Suppressor macrophage (primary cell): ENCODE measurements at places on chromosomes 11 and 22.

GRCh38 chr11:59849129-59849528 is 3.8 kb upstream of the CBLIF start:
- DNase-seq, result peak; percentile 47

- DNase-seq, result peak; percentile 84
Measured at GRCh38 chr11:69010361-69010891, 2.6 kb downstream of the MRGPRF start.

GRCh38 chr11:73940801-73941570 is 9.8 kb upstream of the DNAJB13 start:
- no peak for DNase-seq

GRCh38 chr11:4577761-4578160 is 3.8 kb upstream of the OR52I2 start:
- DNase-seq, result no peak

- no peak for DNase-seq
Measured at GRCh38 chr11:9075556-9075955, 15.8 kb downstream of the SCUBE2 start.

- DNase-seq, result no peak
Measured at GRCh38 chr11:30735946-30736345, 149.8 kb upstream of the MPPED2 start.

GRCh38 chr11:64865286-64866172 is 12.9 kb downstream of the EHD1 start:
- peak; percentile 77 for DNase-seq

DNA sequence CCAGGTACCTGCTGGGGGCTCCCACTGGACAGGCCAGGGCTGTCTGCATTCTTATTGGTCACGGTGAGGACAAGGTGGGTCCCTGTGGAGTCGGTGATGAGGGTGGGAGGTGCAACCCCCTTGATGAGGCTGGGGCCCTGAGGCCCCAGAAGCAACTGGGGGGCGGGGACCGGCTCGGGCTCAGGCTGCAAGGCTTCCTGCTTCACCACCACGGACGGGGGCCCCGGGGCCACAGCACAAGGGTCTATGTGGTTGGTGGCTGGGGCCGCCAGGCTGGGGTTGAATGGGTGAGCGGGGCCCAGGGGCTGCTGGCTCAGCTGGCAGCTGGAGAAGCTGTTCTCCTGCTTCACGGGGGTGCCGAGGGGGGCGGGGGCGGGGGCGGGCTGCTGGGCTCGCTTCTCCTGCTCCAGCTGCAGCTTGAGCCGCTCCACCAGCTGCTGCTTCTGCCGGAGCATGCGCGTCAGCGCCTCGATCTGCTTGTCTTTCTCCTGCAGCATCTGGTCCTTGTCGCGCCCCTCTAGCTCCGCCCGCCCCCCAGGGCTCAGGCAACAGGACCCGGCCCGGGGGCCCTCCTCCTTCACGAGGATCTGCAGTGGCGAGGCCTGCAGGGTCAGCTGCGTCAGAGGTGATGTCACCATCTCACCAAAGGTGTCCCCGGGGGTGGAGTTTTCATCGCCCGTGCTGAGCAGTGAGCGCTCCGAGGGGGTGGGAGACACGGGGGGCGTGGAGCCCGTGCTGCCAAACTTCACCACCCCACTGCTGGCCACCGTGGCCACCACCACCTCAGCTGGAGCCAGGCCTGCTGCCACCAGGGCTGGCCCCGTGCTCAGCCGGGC is 48.2 kb downstream of the SGSM3 start:
- DNase-seq, result no peak

DNA sequence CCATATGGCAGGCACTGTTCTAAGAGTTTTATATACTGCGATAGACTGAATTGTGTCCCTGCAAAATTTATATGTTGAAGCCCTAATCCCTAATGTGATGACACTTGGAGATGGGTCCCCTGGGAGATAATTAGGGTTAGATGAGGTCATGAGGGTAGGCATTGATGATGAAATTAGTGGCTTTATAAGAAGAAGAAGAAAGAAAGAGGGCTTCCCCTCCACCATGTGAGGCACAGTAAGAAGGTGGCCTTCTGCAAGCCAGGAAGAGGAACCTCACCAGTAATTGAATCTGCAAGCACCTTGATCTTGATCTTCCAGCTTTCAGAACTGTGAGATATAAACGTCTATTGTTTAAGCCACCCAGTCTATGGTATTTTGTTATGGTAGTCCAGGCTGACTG is 46.6 kb upstream of the TENM4 start:
- DNase-seq, result no peak

GRCh38 chr11:65452806-65453490 is 30.4 kb downstream of the NEAT1 start:
- DNase-seq, result peak; percentile 85

DNA sequence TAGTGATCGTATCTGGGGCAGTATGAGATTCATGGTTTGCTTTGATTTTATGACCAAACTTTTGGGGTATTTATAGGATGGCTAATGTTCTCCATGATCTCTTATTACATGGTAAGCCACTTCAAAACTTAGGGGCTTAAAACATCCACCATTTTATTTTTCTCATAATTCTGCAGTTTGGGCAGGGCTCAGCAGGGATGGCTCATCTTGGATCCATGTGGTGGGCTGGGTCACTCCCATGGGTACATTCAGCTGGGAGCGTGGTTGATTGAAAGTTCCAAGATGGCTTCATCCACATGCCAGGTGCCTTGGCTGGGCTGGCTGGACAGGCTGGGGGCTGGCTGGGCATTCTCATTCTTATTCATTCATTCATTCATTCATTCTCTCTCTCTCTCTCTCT is 30.5 kb upstream of the FGF19 start:
- DNase-seq, result no peak

DNA sequence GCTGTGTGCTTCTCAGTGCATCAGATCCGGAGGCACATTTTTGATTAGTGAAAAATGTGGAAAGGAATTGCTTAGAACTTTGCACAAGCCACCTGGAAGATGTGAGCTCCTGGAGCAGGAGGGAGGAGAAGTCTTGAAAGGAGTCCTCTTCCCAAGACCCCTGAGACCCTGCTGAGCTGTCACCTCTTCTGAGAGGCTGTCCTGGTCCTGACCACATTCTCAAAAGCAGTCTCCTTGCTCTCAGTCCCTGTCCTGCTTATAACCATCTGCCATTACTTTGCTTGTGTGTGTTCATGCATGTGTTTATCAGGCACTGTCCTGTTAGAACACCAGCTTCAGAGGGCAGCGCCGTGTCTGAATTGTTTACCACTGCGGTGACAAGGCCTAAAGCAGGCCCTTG is 86.5 kb downstream of the BCR start:
- DNase-seq, result no peak

DNA sequence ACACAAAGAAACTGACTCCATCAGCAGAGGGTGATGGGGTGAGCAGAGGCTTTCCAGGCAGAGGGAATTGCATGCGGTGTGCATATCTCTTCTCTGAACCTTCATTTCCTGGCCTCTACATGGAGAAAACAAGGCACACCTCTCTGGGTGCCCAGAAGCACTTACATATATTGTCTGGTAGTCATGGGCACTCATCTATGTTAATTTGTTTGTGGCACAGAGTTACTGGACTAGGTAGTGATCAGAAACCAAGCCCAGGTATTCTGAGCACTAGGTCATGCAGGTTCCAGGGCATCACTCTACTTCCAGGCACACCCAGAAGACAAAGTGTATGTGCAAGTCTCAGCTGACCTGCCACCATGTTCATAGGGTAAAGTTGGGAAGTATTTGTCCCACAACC is 56.5 kb downstream of the FZD4 start:
- no peak for DNase-seq

- DNase-seq, result peak; percentile 14
Measured at GRCh38 chr11:17014321-17014832, at the start of gene PLEKHA7. Gene PLEKHA7, minus strand, starts transcription at chr11:17014414. Its CDS starts 13 bp downstream, at chr11:17014401.

- DNase-seq, result no peak
Measured at GRCh38 chr11:133559833-133560471, 27.7 kb upstream of the OPCML start.

DNA sequence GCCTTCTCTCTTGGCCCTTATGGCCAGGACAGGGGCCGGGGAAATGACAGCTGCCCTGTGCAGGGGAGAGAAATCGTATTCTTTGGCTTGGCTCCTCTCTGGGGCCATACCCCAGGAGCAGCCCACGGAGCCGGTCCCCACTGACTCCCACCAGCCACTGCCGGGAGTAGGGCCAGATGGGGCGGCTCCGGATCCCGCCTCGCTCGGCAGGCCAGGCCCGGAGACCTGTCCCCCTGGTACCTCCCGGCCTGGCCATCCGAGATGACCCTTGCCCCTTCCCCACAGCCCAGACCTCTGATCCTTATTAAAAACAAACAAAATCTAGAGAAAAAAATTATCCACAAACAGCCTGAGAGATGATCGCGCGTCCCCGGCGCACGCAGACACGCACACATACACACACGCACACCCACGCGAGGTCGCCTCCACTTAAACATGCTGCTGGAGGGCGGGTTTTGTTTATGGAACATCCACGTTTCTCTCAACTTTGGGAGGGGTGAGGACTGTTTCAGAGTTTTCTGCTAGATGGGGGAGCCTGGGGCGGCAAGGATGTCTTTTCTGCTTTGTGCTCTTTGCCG is 59.1 kb downstream of the IGLL1 start:
- DNase-seq, result no peak

DNA sequence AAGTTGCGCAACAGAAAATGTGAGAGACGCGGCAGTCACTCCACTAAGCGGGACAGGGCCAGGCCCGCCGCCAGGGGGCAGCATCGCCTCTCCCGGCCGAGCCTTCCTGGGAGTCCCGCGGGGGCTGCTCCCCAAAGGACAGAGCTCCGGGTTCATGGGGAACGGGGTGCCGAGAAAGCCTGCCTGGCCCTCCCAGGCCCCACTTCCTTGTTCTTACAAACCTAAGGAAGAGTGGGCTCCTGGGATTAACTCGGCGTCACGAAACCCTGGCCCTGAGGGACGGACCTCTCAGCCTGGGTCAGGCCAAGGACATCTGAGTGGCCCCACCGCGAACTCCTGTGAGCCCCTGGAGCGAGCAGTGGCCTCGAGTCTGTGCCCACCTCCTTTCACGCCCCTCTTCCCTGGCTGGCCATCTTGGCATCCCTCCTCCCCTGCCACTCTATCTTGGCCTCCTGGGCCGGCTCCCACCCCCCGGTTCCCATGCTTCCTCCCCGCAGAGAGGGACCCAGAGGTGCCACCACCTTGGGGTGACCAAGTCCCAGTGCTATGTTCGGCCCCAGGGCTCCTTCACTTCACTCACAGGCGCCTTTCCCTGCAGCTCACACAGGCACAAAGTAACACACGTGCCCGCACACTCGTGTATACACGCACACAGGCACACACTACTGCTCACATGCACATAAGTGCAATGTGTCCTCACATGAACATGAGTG is 99.9 kb upstream of the FGF3 start:
- peak; percentile 68 for DNase-seq

- no peak for DNase-seq
Measured at GRCh38 chr11:131481971-131482370, 111.6 kb downstream of the NTM start.

GRCh38 chr11:85740481-85741400 is 54.7 kb upstream of the CCDC89 start:
- no peak for DNase-seq

DNA sequence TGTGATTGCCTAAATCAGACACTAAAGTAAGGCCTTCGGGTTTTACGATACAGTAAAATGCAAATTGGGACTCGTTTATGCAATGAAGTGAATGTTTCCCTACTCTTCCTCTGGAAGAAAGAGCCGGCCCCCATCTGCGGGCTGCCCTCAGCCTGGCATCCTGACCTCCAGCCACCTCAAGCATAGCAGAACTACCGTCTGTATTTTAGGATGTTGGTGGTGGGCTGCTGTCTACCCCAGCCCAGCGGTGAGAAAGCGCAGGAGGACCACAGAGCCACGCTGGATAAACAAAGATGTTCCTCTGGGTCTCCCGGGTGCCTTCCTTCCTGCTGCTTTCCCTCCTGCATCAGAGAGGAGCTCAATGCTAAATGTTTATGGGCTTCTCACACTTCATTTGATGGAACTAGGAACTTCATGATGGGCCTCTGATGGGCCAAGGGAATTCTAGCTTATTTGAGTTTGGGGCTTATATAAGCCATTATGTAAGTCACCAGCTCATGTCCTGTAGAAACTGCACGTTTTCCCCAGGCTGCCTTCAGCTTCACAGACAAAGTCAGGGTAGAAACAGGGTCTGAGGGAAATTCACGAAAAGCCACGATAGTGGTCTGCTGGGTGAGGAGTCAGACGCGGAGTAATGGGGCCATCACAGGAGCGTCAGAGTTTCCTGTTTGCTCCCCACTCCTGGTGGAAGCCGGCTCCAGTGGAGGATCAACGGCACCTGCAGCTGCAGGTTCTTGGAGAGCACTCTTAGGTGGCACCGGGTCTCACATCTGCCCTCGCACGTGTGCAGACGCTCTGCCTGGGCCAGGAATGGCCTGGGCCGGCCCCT is 287.4 kb downstream of the BRD1 start:
- DNase-seq, result no peak

- no peak for DNase-seq
Measured at GRCh38 chr11:11482730-11483129, 129.7 kb upstream of the CSNK2A3 start.

DNA sequence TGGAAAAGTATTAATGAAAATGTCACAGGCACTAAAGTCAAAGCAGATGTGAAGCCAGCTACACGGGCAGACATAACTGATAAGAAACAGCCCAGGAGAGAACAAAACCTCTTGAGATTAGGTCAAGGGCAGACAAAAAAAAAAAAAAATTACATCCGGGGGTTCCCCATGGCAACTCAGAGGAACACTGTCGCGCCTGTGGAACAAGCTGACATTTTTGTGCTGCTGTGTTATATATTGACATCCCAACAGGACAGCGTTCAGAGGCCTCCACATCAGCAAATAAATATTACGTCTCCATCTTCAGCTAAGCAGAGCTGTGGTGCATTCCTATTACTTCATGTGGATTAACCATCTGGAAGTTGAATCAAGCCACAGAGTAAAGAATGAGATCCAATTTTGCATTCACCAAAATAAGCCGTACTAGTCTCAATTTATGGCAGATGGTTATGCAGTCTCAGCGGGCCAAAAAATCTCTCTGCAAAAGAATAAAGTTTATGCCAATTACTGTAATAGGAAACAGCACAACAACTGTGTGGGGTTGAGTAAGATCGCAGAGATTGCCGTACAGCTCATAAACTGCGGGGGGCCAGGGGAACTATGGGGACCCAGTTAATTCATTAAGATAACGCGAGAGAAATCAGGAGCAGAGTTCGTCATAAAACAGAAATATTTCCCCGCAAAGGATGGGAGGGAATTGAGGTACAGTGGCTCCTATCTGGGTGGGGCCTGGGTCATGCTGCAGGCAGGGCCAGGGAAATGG is 41.3 kb upstream of the MN1 start:
- no peak for DNase-seq

- DNase-seq, result no peak
Measured at GRCh38 chr11:124896821-124897391, 759 bp downstream of the ROBO4 start.

GRCh38 chr11:32586576-32587190 is 3.1 kb downstream of the EIF3M start:
- DNase-seq, result peak; percentile 34

- DNase-seq, result no peak
Measured at GRCh38 chr11:68354148-68354872, 41.9 kb downstream of the LRP5 start.

DNA sequence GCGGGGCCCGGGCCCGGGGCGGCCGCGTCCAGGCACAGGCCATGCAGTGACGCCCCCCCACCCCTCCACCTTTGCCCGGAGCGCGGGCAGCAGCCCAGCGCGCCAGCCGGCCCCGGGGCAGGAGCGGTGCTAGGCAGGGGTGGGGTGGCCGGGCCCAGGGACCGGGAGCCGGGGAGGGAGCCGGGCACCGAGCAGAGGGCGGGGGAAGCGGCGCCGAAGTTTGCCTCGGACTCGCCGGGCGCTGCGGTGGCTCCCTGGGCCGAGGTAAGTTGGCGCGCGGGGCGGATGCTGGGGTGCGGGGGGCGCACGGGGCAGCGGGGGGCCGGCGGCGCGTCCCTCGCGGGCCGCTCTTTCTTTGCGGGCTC is 332 bp downstream of the TEAD1 start:
- DNase-seq, result no peak
